Chondrocyte (in vitro differentiated cells): ENCODE measurements at places on chromosomes 3 and 15. TPM values are rescaled to one million over a fixed set of nuclear protein-coding genes. Genes with fewer than 3 reads are reported as not detected.

The ABI3BP gene
- 8.9 to 166 TPM (median 10.2 TPM) in 3 replicates for total RNA-seq

GRCh38 chr3:152061296-152061695, 187.9 kb downstream of the SUCNR1 start:
- peaks cover 21% of the 10 kb centered on the region for H3K4me1 ChIP-seq
- H3K27me3 ChIP-seq = no peaks in the 10 kb centered on the region
- H3K4me3 ChIP-seq = no peak overlapping the region
- no peak for DNase-seq
- H3K27ac ChIP-seq = no peak overlapping the region
- no peaks in the 10 kb centered on the region for H3K36me3 ChIP-seq

The CHST2 gene
- 8.7 to 23.1 TPM (median 23.1 TPM) in 3 replicates for total RNA-seq

DNA sequence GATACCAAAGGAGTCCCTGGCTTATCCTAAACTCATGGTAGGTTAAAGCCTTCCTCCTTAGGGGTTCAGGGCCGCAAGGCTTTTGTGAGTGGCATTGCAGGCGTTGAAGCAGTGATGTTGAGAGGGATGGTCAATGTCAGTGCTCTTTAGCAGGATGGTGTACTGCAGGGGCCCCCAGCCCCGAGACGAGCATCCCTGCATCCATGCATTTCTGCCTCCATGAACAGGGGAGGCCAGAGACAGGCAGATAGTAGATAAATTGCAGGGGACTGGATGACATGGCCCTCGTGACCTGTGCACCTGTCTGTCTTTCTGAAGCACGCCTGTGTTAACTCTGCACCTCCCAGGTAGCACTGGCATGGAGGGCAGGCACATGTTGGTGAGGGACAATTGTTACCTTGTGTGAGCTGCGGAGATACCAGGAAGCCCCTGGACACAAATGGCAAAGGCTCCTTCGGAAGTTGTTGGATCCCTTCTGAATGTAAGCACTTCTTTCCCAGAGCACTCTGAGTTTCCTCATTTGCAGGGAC, 133.5 kb downstream of the SNRPN start:
- peaks cover 67% of the 10 kb centered on the region for H3K36me3 ChIP-seq
- no peak overlapping the region for H3K27ac ChIP-seq
- H3K4me1 ChIP-seq = peaks cover 7% of the 10 kb centered on the region

The LRRIQ4 gene
- total RNA-seq = not detected in 3 replicates

The ATP10A gene
- 160 to 190 TPM (median 163 TPM) in 3 replicates for total RNA-seq

- no peak for DNase-seq
- no peaks in the 10 kb centered on the region for H3K36me3 ChIP-seq
- H3K27ac ChIP-seq = peak overlapping the region; percentile 57
- H3K4me1 ChIP-seq = peaks cover 83% of the 10 kb centered on the region
- H3K4me3 ChIP-seq = no peak overlapping the region
- H3K27me3 ChIP-seq = no peaks in the 10 kb centered on the region
Observed at GRCh38 chr3:188283347-188283746, 129.4 kb downstream of the LPP start.

GRCh38 chr3:171790574-171790897, 19.7 kb downstream of the PLD1 start:
- no peak overlapping the region for H3K4me3 ChIP-seq
- peaks cover 21% of the 10 kb centered on the region for H3K4me1 ChIP-seq
- H3K36me3 ChIP-seq = peaks cover 6% of the 10 kb centered on the region
- H3K27me3 ChIP-seq = no peaks in the 10 kb centered on the region

The POPDC2 gene
- 0.80 to 1.1 TPM (median 1.0 TPM) in 3 replicates for total RNA-seq

- H3K4me1 ChIP-seq = peaks cover 14% of the 10 kb centered on the region
- H3K27ac ChIP-seq = no peak overlapping the region
- no peaks in the 10 kb centered on the region for H3K36me3 ChIP-seq
- DNase-seq = no peak
- no peaks in the 10 kb centered on the region for H3K27me3 ChIP-seq
Observed at GRCh38 chr15:36605604-36606263, 26.3 kb downstream of the CDIN1 start.

GRCh38 chr3:61569856-61570580, 8.6 kb downstream of the PTPRG start:
- no peaks in the 10 kb centered on the region for H3K27me3 ChIP-seq
- no peaks in the 10 kb centered on the region for H3K36me3 ChIP-seq
- H3K4me1 ChIP-seq = peaks cover 61% of the 10 kb centered on the region

The SLC12A1 gene
- not detected in 3 replicates for total RNA-seq
